Prostate gland (tissue), 2 donors: ENCODE measurements at places on chromosomes 2 and 18. TPM values are rescaled to one million over a fixed set of nuclear protein-coding genes. Genes with fewer than 3 reads are reported as not detected.

DNA sequence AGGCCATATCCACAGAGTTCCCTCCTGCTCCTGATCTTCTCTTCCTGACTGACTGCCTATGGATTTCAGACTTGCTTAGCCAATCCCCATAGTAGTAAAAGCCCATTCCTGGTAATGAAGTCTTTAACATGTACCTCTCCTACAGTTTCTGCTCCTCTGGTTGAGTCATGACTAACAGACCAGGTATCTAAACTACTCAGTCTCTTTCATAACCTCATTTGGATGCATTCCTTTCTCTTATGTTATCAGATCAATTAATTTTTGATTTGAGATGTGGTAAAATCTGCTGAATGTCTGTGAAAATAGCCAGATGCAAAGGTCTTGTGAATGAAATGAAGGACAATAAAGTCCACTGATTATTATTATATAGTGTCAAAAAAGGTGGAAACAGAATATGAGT is 198.0 kb downstream of the NBAS start:
- no peak overlapping the region for H3K4me3 ChIP-seq
- H3K27ac ChIP-seq, result no peak overlapping the region
- DNase-seq, result no peak
- no peaks in the 10 kb centered on the region for H3K4me1 ChIP-seq
- no peaks in the 10 kb centered on the region for H3K36me3 ChIP-seq

DNA sequence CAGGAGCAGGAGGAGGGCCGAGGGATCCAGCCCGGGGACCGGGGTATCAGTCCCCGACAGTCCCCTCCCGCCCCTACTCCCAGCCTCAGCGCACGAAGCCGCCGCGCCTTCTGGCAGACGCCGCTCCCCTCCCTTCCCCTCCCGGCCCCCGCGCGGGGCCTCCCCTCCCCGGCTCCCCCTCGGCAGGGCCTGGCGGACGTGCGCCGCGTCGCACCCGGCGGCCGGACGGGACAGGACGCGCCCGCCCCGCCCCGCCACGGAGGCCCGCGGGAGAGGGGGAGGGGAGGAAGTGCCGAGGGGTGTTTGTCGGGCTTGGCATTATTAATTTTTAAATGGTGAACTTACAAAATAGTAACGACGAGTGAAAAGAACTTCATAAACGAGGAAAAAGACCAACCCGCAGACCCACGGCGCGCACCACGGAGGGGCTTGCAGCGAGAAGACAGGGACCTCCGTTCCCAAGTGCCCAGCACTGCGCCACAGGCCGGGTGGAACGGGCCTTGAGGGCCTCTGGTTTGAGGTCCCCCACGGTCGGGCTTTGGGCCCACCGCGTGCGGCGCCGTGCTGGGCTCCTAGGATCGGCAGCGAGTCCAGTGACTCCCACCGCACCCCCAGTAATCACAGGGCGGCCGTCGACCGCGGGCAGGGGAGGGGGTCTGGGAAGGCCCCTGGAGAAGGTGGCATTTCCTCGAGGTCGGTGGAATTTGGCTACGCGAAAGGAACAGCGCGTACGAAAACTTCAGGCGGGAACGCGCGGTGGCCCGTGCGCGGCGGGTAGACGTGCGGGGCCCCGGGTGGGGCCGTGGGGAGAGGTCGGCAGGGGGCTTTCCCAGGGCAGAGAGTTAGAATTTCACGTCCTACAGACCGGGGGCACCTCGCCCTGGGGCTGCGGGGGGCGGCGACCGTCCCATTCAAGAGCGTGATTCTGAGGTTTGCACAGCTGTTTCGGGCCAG is 954 bp upstream of the CTDSP1 start:
- H3K27me3 ChIP-seq, result no peaks in the 10 kb centered on the region
- peak overlapping the region; percentile 100 for H3K27ac ChIP-seq
- H3K4me1 ChIP-seq, result peaks cover 16% of the 10 kb centered on the region
- peak; percentile 75 for DNase-seq
- H3K36me3 ChIP-seq, result peaks cover 17% of the 10 kb centered on the region

DNA sequence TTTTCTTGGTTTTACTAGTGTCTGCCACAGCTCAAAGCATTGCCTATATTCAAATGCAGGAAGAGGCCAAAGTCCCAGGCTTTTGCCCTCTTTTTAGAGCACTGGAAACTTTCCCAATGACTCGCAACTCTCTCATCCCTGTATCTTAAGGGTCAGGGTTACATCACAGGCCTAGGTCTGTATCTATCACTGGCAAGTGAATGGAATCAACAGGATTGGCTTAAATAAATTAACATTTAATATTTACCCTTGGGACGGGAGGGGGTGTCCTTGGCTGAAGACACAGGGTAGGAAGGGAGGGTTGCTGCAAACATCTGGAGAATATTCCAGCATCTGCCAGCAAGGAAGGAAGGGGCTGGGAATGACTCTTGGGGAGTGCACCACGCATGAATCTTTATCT is 242.6 kb downstream of the SLC4A3 start:
- no peak for DNase-seq
- H3K27me3 ChIP-seq, result peaks cover 2% of the 10 kb centered on the region
- H3K27ac ChIP-seq, result no peak overlapping the region
- H3K4me1 ChIP-seq, result no peaks in the 10 kb centered on the region
- no peak overlapping the region for H3K4me3 ChIP-seq

- H3K27me3 ChIP-seq, result no peaks in the 10 kb centered on the region
- no peak for DNase-seq
- no peak overlapping the region for H3K4me3 ChIP-seq
- no peak overlapping the region for H3K27ac ChIP-seq
- no peaks in the 10 kb centered on the region for H3K36me3 ChIP-seq
- H3K4me1 ChIP-seq, result no peaks in the 10 kb centered on the region
These were observed 8.6 kb downstream of the OSBPL6 start for GRCh38 chr2:178202927-178203326.

DNA sequence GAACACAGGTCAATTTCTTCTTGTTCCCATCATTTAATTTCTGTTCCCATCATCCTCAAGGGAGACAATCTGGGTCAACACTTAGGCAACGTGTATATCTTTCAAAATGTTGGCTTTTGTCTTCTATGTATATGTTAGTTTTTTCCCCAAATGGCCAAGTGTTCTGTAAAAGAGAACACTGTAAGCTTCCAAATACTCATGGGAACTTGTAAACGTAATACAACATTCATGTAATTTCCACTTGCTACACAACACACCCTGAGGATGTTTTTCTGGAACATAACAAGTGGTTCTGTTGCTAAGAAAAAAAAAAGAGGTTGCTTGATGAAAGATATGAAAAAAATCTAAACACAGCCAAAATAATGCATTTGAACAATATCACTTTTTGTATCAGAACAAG is 149.1 kb downstream of the ATAD2B start:
- H3K4me3 ChIP-seq, result no peak overlapping the region
- H3K4me1 ChIP-seq, result no peaks in the 10 kb centered on the region
- no peaks in the 10 kb centered on the region for H3K36me3 ChIP-seq
- no peak overlapping the region for H3K27ac ChIP-seq

The SIX3 gene
- total RNA-seq, result not detected
